ENCODE measurements at places on chromosomes 6 and 20.
A peak's percentile ranks its signal among the peaks of the same experiment; 100 is the strongest.

DNA sequence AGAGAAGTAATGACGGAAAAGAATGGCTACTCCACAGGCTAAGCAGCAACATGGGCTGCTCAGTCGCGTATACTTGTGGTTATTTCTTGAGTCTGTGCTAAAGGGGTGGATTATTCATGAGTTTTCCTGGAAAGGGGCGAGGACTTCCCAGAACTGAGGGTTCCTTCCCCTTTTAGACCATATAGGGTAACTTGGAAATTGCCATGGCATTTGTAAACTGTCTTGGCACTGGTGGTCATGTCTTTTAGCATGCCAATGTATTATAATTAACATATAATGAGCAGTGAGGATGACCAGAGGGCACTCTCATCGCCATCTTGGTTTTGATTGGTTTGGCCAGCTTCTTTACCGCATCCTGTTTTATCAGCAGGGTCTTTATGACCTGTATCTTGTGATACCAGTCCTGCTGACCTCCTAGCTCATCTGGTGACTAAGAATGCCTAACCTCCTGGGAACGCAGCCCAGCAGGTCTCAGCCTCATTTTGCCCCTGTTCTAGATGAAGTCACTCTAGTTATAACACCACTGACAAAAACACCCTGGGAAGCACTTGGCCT, 11.4 kb downstream of the LBP start:
- DNase-seq = no peak

DNA sequence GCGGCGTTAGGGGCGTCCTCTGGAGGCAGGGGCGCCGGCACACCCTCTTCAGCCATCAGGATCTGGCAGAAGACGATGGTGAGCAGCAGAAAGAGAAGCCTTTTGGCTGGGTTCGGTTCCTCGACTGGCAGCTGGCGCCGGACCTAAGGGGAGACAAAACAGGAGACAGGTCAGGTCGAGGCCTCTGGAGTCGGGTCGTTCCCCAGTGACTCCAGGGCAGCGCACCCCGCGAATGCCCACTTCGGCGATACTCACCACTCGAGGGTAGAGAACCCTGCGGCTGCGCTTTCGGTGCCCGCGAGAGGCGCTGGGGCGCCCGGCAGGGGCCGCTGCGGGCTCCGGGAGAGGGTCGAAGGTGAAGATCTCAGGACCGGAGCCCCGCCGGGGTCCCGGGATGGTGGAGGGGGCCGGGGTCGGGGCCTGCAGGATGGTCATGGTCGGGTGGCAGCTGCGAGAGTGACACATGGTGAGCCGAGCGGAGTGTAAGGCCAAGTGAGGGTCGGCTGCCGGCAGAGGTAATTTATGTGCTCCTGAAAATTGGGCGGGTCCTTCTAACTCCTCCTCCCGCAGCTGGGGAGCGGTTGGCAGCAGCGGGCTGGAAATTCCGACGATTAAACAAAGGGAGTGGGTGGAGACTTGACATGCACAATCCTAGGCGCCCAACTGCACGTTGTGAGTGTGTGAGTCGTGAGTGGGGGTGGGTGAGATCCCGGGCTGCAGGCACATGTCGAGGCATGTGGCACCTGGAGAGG, at the start of gene IER3:
TSS of gene IER3 (minus strand) at position 494 of the 752 bp plus-strand sequence. CDS start at position 465, 29 bp downstream.
- peak; percentile 62 for DNase-seq

DNA sequence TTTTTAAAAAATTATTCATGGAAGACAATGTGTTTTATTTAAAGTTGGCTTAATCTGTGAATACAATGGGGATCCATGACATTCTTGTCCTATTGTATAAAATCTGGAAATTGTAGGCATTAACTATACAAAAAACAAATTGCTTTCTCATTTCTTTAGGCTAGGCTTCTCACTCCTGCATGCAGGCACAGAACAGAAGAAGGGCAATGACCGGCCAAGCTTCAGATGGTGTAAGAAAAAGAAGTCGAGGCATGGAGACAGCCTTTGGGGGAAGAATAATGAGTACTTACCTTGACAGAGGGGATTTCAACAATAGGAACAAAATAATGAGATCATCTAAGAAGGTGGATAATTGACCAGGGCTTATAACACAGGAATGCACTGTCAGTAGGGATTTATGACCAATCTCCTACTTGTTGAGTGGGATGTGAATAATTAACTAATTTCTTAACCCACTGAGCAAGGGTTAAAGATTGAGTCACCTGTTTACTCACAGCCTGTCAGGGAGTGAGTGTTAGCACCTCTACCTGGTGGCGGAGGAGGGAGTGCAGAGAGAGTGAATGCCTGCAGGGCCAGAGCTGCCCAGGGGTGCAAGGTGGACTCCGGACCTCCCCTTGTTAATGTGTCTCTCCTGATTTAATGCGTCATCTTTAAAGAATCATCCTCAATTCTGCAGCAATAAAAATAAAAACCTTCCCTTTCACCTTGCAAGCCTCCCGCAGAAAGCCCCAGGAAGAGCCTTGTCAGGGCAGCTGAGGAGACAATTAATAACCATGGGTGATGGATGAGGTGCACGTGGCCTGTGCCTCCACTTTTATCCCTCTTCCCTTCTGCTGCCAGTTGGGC, 3.9 kb downstream of the SLC22A2 start:
- DNase-seq = no peak

DNA sequence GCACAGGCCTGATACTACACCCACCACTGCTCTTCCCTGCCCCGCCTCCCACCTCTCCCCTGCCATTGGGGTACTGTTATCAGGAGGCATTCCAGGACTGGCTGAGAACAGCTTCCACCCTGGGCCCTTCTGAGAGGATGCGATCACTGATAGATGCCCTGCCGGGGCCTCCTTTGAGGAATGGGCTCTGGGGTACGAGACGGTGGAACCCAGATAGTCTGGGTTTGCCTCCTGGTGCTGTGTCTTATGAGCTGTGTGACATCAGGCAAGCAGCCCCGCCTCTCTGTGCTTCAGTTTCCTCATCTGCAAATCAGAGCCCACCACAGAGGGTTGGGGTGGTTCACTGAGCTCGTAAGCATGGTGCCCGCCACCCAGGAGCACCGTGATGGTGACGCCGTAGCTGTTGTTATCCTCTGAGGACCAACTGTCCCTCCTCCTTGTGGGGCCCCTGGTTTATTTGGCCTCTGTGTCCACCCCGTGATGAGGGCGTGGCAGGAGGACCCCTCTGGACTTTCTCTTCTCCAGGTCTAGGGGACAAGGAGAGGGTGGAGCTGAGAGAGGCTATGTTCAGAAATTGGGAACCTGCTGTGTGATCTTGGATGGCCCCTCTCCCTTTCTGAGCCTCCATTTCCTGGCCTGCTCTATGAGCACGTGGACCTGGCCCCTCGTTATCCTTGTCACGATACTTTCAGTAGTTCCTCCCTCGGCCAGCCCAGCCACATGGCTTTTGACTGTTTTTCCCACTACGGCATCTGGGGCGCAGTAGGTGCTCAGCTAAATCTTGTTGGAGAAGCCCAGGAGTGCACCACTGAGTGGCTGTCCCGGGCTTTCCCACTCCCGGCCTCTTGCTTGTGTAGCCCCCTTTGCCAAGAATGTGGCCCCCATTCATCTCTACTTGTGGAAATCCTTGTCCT, 18.3 kb downstream of the SRC start:
- no peak for DNase-seq

- DNase-seq = no peak
These were observed 36.7 kb downstream of the SRC start for GRCh38 chr20:37382482-37383120.

DNA sequence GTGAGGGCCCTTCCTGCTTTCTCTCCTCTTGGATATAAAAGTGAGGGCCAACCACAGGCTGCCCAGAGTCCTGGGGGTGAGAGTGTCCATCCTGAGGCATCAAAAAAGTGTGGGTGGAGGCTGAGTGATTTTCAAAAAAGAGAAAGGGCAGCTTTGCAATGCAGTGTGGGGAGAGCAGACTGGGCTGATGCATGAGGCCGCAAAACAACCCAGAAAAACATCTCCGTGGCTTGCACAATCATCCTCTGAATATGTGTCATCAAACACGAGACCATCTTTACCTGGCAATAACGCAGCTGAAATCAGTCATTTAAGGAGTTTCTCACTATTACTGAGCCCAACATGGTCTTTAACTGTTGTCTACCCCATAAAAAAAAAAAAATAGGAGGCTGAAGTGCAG, 191.2 kb upstream of the SOX4 start:
- DNase-seq = no peak

- no peak for DNase-seq
These were observed 27.1 kb downstream of the COX4I2 start for GRCh38 chr20:31664696-31665354.

- DNase-seq = no peak
These were observed 71.3 kb downstream of the TULP4 start for GRCh38 chr6:158383542-158383941.

GRCh38 chr6:156111913-156112312, 656.3 kb upstream of the NOX3 start:
- no peak for DNase-seq

DNA sequence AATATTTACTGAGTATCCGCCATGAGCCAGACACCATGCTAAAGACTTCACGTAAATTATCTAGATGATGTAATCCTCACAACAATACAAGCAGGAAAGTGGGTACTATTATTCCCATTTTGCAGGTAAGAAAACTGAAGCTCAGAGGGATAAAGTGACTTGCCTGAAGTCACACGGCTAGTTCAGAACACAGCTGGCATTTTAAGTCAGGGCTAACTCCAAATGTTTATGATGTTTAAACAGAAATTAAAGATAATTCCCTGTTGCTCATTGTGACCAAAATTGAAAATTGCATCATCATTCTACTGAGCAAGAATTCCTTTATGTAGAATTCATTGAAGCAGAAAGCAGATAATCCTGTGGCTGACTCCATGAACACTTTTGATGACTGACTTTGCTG, 71.3 kb upstream of the STXBP5 start:
- no peak for DNase-seq

- DNase-seq = no peak
These were observed 71.4 kb downstream of the VTA1 start for GRCh38 chr6:142218446-142218845.

DNA sequence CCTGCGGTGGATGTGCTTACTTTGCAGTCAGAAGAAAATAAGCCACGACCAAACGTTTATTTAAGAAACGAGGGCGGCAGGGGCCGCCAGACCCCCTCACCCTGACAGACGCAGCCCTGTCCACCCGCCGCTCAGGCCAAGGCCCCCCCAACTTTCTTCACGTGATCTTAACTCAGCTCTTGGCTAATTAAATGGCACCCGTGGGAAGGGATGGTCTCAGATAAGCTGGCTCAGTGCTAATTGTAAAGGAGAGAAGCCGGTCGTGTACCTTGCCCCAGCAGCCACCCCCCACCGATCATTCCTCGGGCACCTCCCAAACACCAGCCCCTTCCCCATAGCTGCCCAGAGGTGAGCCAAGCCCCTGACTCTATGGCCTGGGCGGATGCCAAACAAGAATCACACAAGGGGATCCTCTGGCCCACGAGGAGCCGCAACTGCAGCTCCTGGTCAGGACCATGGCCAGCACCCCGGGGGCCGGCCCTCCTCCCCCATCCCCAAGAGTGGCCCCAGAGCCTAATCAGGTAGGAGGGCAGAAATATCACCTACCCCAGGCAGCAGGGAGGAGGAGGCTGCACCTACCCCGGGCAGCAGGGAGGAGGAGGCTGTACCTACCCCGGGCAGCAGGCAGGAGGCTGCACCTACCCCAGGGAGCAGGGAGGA, 11.2 kb downstream of the KCNQ2 start:
- no peak for DNase-seq

DNA sequence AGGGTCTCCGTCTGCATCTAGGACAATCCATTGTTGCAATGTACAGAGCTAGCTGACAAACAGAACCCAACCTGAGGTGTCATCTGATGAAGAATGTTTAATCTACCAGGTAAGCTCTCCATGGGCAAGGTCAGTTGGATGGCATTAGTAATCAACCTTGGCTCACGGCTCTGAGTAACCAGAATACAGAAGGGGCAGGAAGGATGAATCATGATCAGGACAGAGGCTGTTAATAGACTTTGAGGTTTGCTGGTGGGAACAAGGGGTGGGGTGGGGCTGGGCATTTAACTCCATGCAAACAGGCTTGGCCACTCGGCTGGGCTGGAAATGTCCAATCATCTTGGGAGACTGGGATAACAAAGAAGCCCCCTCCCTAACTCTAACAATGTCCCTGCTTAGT, 77.1 kb upstream of the MRPS10 start:
- no peak for DNase-seq

DNA sequence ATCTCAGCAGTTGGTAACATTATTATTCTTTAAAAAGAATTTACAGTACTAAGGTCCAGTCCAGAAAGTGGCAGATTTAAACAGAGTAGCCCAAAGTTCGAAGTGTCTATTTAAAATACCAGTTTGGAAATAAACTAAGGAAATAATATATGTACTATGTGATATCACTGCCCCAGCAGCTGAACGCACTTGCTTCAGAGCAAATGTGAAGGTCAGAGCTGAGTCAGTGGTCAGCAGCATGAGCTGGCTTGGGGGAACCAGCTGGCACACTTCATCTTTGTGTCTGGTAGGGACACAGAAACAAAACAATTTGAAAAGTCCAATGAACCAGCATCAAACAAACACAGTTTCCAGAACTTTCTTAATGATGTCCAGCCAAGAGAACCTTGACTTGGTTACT, 15.4 kb downstream of the TMEM14B start:
- no peak for DNase-seq

DNA sequence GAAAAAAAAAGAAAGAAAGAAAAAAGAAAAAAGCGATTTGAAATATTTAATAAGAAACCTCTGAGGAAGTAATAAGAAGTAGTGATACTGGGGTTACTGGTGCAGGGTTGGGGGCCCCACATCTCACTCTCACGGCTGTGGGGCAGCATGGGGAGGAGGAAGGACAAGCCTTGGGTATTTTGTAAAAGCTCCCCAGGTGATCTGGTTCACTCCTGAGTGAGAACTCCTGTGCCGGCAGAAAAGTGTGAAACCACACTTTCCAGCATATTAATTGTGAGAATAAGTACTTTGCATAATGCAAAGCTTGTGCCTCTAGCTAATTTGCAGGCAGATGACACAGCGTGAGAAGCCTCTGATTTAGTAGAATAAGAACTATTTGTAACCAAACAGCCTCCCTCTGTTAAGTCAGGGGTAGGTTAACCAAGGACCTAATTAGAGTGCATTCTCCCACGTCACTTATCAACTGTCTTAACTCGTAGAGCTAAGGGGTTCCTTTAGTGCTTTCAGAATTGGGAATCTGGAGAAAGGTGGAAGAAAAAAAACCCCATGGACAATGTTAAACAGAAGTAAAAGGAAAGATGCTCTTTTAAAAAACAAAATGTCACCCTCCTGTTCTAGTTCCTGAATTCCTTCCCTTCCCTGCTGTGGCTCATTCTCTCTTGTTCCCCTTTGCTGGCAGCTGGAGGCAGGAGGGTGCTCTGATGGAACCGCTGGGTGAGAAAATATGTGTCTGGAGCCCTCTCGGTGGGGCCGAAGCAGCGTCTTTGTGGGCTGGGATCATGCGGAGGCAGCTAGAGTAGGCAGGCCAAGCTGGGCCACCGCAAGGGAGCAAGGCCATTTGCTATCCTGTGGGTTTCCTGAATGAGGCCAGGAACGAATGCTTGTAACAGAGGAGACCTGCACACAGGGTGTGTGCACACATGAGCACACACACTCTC, 108.7 kb downstream of the FYN start:
- no peak for DNase-seq

Measured in stimulated activated CD8-positive, alpha-beta memory T cell treated with anti-CD3 and anti-CD28 coated beads, Interleukin-2, amount 100 ng/mL, for 1 hour (primary cell).